ENCODE measurements at places on chromosomes 7 and 10.

DNA sequence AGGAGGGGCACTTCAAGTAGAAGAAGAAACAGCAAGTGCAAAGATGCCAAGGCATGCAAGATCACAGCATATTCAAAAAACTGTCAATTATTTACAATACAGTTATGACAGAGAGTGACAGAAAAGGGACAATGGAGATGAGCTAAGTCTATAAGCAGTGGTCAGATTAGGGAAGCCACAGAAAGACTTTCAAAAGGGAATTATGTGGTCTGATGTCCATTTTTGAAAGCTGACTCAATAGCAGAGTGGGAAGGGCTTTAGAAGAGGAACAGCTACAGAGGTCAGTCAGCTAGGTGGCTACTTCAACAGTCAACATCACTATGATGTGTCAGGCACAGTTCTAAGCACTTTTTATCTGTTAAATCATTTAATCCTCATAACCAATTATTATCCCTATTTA is 45.2 kb upstream of the SPOCK2 start:
- peak; percentile 74 for DNase-seq

DNA sequence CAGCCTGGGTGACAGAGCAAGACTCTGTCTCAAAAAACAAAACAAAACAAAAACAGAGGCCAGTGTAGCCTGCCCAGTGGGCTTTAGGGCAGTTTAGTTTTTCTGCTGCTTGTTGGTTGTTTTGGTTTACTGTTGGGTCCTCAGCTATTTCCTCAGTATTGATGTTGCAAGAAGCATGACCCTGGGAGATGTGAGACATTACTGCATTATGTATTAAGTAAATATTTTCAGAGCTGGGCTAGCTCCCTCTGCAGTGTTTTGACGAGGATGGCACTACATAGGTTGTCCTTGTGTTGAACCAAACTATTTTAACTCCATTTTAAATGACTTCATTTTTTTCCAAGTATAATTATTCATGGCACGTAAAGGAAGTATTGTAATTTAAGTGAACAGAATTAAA is 4.8 kb downstream of the AKAP9 start:
- peak; percentile 47 for DNase-seq

- DNase-seq = no peak
These were observed 27.3 kb downstream of the TMEM120A start for GRCh38 chr7:75967055-75967454.

- DNase-seq = no peak
These were observed 91.2 kb downstream of the FAM13C start for GRCh38 chr10:59271160-59271559.

DNA sequence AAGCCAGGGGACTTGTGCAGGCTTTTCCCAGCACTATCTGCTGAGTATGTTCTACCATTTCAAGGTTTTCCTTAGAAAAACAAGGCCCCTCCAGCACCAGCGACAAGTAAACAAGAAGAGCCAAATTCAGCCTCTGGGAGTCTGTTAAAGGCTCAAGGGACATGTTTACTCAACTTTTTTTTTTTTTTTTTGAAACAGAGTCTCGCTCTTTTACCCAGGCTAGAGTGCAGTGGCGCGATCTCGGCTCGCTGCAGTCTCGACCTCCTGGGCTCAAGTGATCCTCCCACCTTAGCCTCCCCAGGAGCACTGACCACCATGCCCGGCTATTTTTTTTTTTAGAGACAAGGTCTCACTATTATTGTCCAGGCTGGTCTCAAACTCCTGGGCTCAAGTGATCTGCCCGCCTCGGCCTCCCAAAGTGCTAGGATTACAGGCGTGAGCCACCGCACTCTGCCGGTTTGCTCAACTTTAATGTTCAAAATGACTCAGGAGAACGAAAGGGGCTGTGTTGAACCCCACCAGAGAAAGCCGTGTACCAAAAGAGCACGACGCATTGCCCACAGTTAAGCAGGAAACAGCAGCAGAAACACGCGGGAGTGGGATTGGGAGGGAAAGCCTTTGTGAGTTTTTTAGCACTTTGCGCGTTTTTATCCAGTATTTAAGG is 772 bp downstream of the PRDX3 start:
- DNase-seq = no peak

- DNase-seq = no peak
These were observed 113.7 kb upstream of the DIP2C start for GRCh38 chr10:803041-803741.

DNA sequence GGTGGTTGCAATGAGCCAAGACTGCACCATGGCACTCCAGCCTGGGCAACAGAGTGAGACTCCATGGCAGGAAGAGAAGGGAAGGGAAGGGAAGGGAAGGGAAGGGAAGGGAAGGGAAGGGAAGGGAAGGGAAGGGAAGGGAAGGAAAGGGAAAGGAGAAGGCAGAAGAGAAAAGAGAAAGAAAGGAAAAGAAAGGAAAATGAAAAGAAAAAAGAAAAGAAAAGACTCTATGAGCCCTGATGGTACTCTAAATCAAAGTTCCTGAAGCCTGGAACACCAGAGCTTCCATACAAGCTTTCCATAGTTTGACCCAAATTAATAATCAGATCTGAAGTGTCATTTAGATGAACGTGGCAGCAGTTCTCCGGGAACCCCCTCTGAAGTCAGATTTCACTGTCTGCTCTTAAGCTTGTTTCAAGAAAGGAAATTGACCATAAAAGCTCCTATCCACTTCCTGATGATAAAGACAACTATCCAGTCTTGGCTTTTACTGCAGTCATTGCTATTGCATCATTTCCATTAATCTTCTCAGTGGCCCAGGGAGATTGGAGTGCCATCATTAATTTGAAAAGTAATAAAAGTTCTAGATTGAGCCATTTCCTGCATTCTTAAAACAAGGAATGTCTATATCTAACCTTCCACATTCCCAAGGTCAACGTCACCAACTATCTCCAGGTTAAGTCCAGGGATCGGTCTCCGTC is 44.2 kb upstream of the FRMD4A start:
- no peak for DNase-seq

- DNase-seq = peak; percentile 35
These were observed 283.7 kb upstream of the NRP1 start for GRCh38 chr10:33618196-33618595.

DNA sequence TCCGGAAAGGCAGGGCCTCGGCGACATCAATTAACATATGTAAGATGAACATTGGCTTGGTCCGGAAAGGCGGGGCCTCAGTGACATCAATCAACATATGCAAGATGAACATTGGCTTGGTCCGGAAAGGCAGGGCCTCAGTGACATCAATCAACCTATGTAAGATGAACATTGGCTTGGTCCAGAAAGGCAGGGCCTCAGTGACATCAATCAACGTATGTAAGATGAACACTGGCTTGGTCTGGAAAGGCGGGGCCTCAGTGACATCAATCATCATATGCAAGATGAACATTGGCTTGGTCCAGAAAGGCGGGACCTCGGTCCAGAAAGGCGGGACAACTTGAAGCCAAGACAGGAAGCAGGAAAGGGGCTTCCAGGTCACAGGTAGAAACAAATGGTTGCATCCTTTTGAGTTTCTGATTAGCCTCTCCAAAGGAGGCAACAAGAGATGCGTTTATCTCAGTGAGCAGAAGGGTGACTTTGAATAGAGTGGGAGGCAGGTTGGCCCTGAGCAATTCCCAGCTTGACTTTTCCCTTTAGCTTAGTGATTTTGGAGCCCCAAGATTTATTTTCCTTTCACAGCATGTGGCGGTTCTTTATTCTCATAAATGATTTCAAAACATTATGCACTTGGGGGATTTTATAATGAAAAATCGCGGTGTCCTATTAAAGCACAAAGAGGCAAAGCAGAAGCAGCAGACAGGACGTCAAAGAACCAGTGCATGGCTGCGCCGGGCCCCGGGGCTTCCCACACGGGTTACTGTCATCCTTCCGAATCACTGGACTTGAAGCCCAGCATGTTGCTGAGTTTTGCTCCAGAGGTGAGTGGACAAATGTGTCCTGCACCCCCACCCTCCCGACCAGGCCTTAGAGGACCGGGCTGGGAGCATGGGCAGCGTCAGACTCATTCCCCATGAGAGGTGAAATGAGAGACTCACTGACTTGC is 43.1 kb upstream of the EN2 start:
- no peak for DNase-seq

- DNase-seq = no peak
These were observed 13.4 kb downstream of the MMRN2 start for GRCh38 chr10:86944031-86944419.

GRCh38 chr7:30764030-30764975 is 6.9 kb upstream of the MINDY4 start:
- no peak for DNase-seq

DNA sequence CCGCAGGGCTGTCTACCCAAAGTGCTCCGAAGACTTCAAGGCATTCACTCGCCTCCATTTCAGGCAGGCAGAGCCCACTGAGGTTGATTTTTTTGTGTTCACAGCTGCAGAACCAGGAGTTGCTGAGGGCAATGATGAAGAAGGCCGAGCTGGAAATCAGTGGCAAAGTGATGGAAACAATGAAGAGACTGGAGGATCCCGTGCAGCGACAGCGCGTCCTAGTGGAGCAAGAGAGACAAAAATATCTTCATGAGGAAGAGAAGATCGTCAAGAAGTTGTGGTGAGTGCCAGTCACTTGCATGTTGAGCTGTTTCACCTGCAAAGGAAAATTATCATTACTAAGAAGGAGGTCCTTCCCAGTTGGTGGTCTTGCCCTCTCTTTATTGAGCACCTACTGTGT is 210.5 kb downstream of the ARHGAP21 start:
- peak; percentile 14 for DNase-seq

DNA sequence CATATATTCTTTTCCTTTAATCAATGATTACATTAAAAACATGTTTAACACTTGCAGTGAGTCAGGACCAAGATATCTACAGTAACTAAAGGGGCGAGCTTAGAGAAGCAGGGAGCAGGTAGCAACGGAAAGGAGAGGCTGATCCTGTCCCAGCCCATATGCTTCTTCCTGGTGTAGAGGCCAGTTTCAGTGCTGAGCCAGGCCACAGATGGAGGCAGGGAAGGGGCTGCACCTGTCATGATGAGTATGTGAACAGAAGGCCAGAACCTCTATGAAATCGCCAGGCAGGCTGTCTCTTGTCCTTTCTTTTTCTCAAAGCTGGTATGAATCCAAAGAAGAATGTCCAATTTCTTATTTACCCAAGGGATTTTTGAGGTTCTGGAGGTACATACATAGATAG is 16.3 kb downstream of the REEP3 start:
- no peak for DNase-seq

GRCh38 chr7:105270117-105270516 is 118.6 kb downstream of the SRPK2 start:
- DNase-seq = no peak

GRCh38 chr10:43073191-43073590 is 3.7 kb upstream of the RET start:
- DNase-seq = no peak

- no peak for DNase-seq
These were observed 319.6 kb downstream of the ELMO1 start for GRCh38 chr7:37129035-37129425.

GRCh38 chr10:69955897-69956740 is 96.5 kb upstream of the MACROH2A2 start:
- DNase-seq = no peak

- no peak for DNase-seq
These were observed 5.8 kb downstream of the FLNC start for GRCh38 chr7:128835790-128836641.

DNA sequence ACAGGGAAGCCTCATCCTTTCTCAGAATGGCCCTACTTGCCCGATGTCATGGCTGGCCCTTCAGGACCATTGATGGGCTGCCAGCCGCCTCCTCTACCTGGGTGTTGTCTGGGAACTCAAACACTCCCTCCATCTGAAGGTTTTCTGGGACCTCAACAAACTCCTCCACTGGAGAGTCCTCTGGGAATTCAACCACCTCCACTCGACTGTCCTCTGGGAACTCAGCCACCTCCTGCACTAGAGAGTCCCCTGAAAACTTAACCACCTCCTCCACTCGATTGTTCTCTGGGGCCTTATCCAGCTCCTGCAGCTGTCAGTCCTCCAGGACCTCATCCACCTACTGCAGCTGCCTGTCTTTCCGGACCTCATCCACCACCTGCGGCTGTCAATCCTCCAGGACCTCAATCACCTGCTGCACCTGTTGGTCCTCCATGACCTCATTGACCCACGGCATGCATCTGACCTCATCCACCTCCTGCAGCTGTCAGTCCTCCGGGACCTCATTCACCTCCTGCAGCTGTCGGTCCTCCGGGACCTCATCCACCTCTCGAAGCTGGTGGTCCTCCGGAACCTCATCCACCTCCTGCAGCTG is 37.1 kb downstream of the MAT1A start:
- no peak for DNase-seq

DNA sequence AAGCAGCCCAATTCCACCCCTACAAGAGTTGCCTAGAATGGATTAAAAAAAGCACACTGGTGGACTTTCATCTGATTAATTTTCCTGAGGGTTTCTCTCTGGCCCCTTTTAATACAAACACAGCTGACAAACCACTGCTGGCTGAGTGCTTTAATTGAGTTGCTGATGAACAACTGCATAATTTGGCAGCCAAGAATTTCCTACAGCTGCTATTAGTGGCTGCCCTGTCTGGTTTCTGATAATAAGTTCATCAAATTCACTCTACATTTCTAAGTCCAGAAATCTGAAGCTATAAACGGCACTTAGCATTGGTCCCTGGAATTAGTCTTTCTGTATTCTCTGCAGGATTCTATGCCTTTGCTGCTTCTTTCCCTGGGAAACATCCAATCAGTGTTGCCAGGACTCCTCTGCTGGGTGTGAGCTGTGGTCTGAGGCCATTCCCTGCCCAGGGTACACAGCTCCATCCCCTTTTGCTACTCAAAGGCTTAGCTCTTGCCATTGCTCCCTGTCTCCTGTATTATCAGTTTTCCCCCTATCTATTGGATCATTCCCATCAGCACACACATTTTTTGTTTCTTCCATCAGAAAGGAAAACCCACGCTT is 110.6 kb downstream of the LSM5 start:
- DNase-seq = no peak

- no peak for DNase-seq
These were observed 625 bp downstream of the RP9 start for GRCh38 chr7:33108554-33109004.

GRCh38 chr7:100891568-100892247 is 2.2 kb upstream of the UFSP1 start:
- DNase-seq = no peak

DNA sequence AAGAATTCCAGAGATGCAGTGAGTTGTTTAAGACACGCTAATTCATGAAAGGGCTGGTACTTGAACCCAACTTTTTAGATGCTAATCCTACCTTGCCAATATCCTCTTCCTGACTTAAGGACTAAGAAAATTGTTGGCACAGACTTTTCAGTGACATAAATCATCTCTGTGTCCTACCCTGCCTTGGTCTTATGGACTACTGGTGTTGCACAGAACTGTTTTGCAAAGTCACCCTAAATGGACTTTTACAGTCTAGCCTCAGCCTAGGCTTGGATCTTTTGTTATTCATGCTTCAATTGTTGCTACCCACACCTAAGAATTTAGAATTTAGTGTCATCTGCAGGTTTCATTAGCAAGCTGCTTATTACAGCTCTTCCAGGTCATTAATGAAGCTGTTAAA is 112.7 kb downstream of the SORCS1 start:
- no peak for DNase-seq
